PC-9 (cell line): ENCODE measurements at places on chromosomes 1 and 21.

GRCh38 chr1:60137406-60137805 lies 63.8 kb upstream of the C1orf87 start:
- no peak for DNase-seq

DNA sequence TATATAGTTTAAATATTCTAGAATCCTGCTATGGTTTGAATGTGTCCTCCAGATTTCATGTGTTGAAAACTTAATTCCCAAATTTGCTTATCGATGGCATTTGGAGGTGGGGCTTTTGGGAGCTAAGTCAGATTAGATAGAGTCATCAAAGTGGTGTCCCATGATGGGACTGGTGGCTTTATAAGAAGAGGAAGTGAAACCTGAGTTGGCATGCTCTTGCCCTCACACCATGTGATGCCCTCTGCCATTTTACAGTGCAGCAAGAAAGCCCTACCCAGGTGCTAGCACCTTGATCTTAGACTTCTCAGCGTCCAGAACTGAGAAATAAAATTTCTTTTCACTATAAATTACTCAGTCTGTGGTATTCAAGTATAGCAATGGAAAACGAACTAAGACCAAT lies 111.3 kb downstream of the TGFB2 start:
- no peak for DNase-seq

GRCh38 chr1:38589036-38589435 lies 270.5 kb downstream of the RRAGC start:
- no peak for DNase-seq

GRCh38 chr1:3161176-3161840 lies 92.3 kb downstream of the PRDM16 start:
- DNase-seq = no peak

- DNase-seq = peak; percentile 66
Observed at GRCh38 chr1:15411593-15412137, 2.0 kb downstream of the EFHD2 start.

- no peak for DNase-seq
Observed at GRCh38 chr1:107439567-107439966, 298.7 kb downstream of the NTNG1 start.

- DNase-seq = peak; percentile 62
Observed at GRCh38 chr21:33541756-33542639, at the start of gene GART. GART (minus strand) TSS chr21:33542117; CDS start chr21:33539315, 2,802 bp downstream.

DNA sequence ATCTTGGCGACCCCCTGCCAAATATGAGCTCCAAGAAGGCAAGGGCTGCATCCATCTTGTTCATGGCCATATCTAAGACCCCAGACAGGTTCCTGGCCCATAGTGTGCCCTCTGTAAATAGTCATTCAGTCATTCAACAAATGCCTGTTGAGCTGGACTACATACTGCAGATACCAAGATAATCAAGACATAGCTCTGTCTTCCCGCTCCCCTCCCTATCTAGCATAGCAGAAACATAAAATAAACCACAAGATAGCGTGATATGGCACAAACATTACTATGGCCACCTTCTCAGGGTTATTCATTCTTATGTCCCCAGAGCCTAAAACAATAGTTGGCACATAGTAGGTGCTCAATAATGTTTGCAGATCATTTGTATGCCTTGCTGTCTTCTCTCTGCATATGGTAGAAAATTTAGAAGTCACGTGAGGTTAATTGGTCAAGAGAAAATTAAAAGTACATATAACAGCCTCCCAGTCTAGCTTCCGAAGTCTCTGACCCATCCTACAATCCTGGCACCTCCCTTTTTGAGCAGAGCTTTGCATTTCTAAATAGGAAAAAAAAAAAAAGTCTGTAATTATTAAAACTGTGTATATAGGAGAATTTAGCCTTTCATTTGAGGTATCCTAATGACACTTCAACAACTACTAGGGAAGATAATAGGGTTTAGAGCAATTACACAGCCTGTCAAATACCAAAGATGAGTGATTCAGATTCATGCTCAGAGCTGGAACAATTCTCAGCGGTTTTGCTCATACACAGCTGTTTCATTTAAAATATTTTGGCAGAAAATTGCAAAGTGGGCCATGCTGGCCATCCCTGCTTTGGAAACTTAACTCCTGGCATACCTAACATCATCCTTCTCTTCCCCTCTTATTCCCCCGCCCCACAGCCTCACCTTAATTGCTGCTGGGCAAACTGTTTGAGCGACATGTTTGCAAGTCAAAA lies 219.0 kb downstream of the KAZN start:
- DNase-seq = no peak

DNA sequence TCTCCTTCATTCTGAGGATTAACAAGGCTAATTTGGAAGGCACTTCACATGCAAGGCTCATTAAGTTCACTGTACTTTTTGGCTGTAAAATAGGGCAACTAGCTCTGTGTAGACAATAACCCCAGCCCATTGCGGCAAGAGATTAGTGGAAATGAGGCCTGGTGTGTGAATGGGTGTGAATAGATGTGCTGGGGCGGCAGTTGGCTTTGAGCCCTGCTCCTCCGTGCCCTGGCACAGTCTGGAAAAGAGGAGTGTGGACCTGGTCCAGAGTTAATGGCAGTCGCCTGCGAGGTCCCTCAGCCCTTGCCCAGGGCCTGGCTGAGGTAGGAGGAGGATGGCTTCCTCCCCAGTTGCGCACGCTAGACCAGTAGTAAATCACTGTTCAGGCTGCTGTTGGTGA lies 4.8 kb downstream of the KISS1 start:
- no peak for DNase-seq

GRCh38 chr1:150582371-150582770 lies 3.0 kb upstream of the MCL1 start:
- no peak for DNase-seq

GRCh38 chr1:64073705-64074104 lies 129.7 kb upstream of the UBE2U start:
- no peak for DNase-seq

GRCh38 chr1:54567961-54568360 lies 19.9 kb downstream of the ACOT11 start:
- DNase-seq = no peak

DNA sequence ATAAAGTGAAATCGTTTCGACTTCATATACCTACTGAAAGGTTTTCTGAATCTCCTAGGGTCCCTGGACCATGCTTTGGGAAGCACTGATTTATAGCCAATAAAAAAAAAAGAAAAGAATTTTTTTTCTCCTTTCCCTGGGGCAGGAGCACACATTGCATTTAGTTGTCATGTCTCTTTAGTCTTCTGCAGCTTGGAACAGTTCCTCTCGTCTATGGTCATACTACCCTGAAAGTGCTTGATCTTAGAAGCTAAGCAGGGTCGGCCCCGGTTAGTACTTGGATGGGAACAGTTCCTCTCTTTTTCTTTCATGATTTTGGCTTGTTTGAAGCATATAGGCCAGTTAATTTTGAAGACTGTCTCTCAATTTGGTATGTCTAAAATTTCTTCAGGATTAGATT lies 3.7 kb upstream of the SERPINC1 start:
- DNase-seq = no peak

GRCh38 chr1:56052041-56052440 lies 527.3 kb downstream of the PLPP3 start:
- no peak for DNase-seq

DNA sequence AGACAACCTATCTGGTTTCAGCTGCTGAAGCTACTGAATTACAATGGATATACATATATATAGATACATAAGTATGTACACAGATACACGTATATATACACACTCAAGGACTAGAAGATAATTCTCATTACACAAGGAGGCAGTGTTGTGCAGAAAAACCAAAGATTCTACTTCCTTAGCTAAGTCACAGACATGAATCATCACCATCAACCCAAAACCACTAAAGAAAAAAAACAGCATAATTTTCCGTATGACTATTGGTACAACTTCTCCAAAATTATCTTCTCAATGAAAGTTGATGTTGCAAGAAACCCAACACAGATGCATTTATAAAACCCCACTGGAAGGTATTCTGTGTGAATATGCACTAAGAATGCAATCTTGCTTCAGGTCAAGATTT lies 36.8 kb upstream of the RPF1 start:
- DNase-seq = no peak

GRCh38 chr21:33898586-33898985 lies 17.0 kb downstream of the ATP5PO start:
- DNase-seq = no peak

GRCh38 chr1:907611-908451 lies 15.9 kb upstream of the SAMD11 start:
- DNase-seq = no peak

- no peak for DNase-seq
Observed at GRCh38 chr1:237861944-237862343, 28.8 kb downstream of the ZP4 start.

GRCh38 chr1:199452627-199453026 lies 574.9 kb upstream of the NR5A2 start:
- DNase-seq = no peak

DNA sequence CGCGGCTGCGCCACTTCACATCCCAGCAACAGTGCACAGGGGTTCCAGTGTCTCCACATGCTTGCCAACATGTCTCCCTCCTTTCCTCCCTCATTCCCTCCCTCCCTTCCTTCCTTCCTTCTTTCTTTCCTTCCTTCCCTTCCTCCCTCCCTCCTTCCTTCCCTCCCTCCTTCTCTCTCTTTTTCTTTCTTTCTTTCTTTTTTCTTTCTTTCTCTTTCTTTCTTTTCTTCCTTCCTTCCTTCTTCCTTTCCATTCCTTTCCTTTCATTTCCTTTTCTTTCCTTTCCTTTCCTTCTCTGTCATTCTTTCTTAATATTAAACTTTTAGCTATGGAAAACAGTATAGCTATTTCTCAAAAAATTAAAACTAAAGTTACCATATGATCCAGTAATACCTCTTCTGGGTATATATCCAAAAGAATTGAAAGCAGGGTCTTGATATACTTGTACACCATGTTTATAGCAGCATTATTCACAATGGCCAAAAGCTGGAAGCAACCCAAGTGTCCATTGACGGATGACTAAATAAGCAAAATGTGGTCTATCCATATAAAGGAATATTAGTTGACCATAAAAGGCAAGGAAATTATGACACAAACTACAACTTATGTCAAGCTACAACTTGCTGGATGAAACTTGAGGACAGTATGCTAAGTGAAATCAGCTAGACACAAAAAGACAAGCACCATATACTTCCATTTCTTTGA lies 55.0 kb upstream of the TLR5 start:
- no peak for DNase-seq

DNA sequence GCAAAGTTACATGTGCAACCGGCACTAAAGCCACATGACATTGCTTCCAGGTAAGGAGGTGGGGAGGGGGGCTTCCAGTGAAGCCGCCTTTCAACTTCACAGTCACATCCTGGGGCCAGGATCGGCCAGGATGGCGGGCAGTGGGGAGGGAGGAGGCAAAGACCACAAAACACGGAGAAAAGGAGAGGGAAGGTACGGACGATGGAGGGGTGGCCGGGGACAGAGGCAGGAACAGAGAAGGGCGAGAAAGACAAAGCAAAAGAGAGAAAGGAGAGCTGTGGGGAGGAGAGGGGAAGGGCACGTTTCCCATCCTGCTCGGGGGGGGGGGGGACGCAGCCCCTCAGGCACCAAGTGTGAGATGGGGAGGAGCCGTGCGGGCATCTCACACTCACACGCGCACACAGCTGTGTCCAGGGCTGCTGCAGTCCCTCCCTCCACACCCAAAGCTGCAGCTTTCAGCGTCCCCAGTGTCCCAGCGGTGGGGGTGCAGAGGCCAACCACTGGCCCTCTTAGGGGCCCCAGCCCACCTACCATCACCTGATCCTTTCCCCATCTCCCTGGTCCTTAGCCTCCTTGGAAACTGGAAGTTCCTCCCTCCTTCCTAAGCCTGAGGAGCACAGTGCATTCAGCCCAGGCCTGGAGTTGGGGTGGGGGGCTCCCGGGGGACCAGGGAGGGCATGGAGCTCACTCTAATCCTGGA lies 2.4 kb downstream of the SH2D5 start:
- DNase-seq = no peak

GRCh38 chr21:27171707-27172106 lies 204.8 kb upstream of the ADAMTS5 start:
- DNase-seq = no peak

DNA sequence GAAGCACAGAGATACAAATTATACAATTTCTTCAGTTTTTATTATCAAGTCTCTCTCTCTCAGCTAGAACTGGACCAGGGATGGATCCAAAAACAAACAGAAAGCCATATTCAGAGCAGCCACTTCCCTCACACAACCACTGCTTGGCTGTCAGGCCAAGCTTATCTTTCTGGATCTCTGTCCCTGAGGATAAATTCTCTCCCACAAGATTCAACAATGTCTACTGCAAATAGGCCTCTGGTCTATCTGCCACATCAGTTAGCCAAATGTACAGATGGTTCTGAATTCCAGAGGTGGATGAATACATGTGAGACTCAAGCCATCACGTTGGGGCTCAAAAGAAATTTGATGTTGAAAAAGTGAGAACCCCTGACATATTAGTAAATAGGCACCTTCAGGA lies 350.9 kb downstream of the LTN1 start:
- DNase-seq = no peak

GRCh38 chr1:24913616-24914225 lies 16.4 kb downstream of the RUNX3 start:
- no peak for DNase-seq

GRCh38 chr1:229669333-229669732 lies 43.3 kb downstream of the URB2 start:
- DNase-seq = no peak

DNA sequence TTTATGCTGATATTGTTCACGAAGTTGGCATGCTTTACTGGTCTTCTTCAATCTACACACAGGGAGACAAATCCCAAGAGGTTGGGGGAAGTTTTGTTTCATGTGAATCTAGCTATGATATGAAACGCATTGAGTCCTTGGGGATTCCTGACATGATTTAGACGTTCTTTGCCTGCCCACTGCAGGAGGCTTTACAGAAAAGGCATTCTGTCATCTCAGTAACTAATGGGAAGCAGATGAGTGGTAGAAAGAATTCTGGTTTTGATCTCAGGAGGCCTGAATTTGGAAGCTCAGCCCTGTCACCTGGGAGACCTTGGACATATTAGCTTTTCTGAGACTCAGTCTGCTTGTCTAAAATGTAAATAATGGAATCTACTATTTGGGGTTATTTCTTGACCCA lies 383.0 kb upstream of the NFIA start:
- DNase-seq = no peak

- no peak for DNase-seq
Observed at GRCh38 chr1:18380288-18380687, 100.4 kb upstream of the KLHDC7A start.

DNA sequence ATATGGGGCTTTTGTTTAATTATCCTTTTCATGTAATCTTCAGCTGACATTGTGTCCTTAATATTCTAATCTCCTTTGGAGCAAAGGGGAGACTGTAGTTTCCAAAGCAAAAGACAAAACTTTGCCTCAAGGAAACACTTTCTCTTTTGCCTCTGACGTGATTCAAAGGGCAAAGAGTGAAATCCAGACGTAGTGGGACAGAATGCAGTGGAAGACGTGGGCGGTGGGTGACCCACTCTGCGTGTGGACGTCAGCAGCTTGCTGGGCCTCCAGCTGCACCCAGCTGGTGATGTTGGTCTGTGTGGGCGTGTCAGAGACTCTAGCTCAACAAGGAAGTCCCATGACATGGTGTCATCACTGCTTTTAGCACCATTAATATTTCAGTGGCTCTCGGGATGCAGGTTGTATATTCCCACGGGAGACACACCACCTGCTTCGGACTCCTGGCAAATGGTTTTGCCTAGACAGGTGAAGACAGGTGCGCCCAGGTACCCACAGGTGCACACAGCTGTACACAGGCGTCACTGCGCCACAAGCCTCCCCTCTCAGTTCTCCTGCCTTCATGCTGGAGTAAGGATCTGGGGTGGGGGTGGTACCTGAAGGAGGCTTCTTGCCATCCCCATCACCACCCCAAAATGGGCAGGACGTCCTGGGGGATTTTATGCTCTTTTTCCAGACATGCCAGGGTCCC lies 292.1 kb upstream of the VAMP3 start:
- DNase-seq = no peak

GRCh38 chr1:231867607-231868006 lies 241.0 kb downstream of the DISC1 start:
- no peak for DNase-seq

GRCh38 chr1:108851567-108851966 lies 5.3 kb downstream of the AKNAD1 start:
- no peak for DNase-seq
